ENCODE measurements at places on chromosomes 16 and 17. TPM values are rescaled to one million over a fixed set of nuclear protein-coding genes. Genes with fewer than 3 reads are reported as not detected.

Gene EFNB3
- total RNA-seq, result 0.17 TPM

Gene P2RX5
- 40.5 TPM for total RNA-seq

Gene KRTAP9-2
- not detected for total RNA-seq

- H3K27me3 ChIP-seq, result peaks cover 1% of the 10 kb centered on the region
- H3K36me3 ChIP-seq, result no peaks in the 10 kb centered on the region
- H3K27ac ChIP-seq, result no peak overlapping the region
- no peak for DNase-seq
These were observed 59.9 kb downstream of the RPH3AL start for GRCh38 chr17:292531-293382.

DNA sequence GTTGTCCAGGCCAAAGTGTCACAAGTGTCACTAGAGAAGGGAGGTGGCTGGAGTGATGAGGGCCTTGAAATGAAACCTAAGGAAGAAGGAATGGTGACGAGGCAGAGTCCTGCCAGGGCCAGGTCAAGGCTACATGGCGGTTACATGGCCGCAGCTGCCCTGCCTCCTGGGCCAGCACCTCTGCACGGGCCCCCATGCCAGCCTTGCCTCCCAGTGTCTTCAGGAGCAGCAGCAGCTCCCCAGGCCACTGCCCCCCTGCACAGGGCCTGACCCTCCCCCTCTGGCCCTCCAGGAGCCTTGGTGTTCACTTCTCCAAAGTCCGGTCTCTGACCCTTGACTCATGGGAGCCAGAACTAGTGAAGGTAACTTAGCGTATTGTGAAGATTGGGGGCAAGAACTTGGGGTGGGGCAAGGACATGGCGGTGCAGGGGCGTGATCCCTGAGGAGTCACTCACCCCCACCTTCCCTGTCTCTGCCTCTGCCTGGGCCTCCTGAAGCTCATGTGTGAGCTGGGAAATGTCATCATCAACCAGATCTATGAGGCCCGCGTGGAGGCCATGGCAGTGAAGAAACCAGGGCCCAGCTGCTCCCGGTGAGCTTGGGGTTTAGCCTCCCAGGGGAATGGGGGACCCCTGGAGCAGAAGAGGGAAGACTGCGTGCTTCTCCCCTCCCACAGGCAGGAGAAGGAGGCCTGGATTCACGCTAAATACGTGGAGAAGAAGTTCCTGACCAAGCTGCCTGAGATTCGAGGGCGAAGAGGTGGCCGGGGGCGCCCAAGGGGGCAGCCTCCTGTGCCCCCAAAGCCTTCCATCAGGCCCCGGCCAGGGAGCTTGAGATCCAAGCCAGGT, 4.1 kb upstream of the KCTD11 start:
- no peaks in the 10 kb centered on the region for H3K27me3 ChIP-seq
- H3K27ac ChIP-seq, result peak overlapping the region; percentile 100
- no peak overlapping the region for H3K4me3 ChIP-seq
- no peaks in the 10 kb centered on the region for H3K36me3 ChIP-seq
- DNase-seq, result peak; percentile 70

DNA sequence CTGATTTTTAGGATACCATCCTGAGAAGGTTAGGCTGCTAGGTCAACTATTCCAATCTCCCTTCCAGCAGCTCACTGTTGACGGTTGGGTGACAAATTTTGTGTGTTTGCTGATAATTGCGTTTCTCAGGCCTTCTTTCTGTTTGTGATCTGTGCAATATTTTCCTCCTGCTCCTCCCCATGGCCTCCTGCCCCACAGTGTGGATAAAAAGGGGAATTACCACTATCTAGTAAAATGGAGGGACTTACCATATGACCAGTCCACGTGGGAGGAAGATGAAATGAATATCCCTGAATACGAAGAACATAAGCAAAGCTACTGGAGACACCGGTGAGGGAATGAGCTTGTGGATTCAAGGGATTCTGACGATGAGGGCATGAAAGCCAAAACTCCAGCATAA, 9.2 kb downstream of the CHD3 start:
- H3K27ac ChIP-seq, result no peak overlapping the region
- H3K36me3 ChIP-seq, result no peaks in the 10 kb centered on the region
- H3K4me3 ChIP-seq, result no peak overlapping the region
- no peak for DNase-seq
- H3K4me1 ChIP-seq, result peaks cover 2% of the 10 kb centered on the region

- peaks cover 21% of the 10 kb centered on the region for H3K36me3 ChIP-seq
- peaks cover 31% of the 10 kb centered on the region for H3K4me1 ChIP-seq
- no peak overlapping the region for H3K27ac ChIP-seq
- no peak for DNase-seq
These were observed 10.0 kb downstream of the NUFIP2 start for GRCh38 chr17:29283961-29284360.

DNA sequence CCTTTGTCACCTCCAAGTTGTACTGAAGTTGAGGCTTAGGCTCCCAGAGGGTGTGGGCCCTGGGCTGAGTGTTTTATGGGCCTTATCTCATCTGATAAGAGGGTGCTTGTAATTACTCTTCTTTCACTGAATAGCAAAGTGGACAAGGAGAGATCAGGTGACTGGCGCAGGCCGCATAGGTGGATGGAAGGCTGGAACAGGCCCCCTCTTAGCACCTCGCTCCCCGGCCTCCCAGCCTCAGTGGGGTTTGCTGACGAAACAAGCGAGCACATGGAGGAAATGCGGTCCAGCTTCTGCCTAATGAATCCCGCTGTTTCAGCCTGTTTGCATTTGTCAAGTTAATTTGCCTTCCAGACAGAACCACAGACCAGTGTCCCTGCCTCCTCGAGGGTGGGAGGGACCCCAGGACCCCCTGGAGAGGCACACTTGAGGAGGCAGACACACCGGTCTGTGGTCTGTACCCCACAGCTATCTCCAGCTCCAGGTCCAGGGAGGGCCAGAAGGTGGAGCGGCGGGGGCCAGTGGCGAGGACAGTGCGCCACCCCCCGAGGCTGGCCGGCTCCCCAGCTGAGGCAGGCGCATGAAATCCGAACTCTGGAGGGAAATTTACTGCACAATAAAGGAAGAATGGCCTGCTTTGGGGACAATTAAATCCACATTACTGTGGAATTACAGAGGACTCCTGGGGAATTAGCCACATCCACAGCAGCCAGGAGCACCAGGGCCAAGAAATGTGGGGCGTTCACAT, 123.4 kb downstream of the NTN1 start:
- no peaks in the 10 kb centered on the region for H3K36me3 ChIP-seq
- DNase-seq, result no peak
- no peaks in the 10 kb centered on the region for H3K4me1 ChIP-seq
- no peak overlapping the region for H3K4me3 ChIP-seq
- no peak overlapping the region for H3K27ac ChIP-seq
- no peaks in the 10 kb centered on the region for H3K27me3 ChIP-seq

- no peak for DNase-seq
- H3K4me3 ChIP-seq, result no peak overlapping the region
- H3K36me3 ChIP-seq, result no peaks in the 10 kb centered on the region
- no peaks in the 10 kb centered on the region for H3K27me3 ChIP-seq
- no peak overlapping the region for H3K27ac ChIP-seq
- H3K4me1 ChIP-seq, result no peaks in the 10 kb centered on the region
These were observed 48.6 kb upstream of the IRX3 start for GRCh38 chr16:54335230-54335629.

GRCh38 chr17:37847102-37847501, 77.1 kb upstream of the TBC1D3K start:
- H3K4me3 ChIP-seq, result no peak overlapping the region
- no peak for DNase-seq
- no peaks in the 10 kb centered on the region for H3K4me1 ChIP-seq
- no peaks in the 10 kb centered on the region for H3K27me3 ChIP-seq
- H3K27ac ChIP-seq, result no peak overlapping the region

DNA sequence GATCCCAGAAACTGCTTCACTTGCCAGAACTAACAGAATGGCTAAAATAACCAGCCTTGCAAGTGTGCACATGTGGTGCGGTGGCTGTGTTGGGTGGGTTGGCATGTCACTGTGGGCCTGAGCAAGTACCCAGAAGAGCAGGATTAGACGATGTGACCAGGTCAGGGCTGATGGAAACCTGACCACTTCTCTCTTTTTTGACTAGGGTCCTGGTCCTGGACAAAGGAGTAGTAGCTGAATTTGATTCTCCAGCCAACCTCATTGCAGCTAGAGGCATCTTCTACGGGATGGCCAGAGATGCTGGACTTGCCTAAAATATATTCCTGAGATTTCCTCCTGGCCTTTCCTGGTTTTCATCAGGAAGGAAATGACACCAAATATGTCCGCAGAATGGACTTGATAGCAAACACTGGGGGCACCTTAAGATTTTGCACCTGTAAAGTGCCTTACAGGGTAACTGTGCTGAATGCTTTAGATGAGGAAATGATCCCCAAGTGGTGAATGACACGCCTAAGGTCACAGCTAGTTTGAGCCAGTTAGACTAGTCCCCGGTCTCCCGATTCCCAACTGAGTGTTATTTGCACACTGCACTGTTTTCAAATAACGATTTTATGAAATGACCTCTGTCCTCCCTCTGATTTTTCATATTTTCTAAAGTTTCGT, 16.7 kb downstream of the ANKRD40 start:
- no peak for DNase-seq
- H3K4me1 ChIP-seq, result peaks cover 14% of the 10 kb centered on the region
- H3K27ac ChIP-seq, result no peak overlapping the region
- peaks cover 14% of the 10 kb centered on the region for H3K36me3 ChIP-seq
- H3K4me3 ChIP-seq, result no peak overlapping the region

DNA sequence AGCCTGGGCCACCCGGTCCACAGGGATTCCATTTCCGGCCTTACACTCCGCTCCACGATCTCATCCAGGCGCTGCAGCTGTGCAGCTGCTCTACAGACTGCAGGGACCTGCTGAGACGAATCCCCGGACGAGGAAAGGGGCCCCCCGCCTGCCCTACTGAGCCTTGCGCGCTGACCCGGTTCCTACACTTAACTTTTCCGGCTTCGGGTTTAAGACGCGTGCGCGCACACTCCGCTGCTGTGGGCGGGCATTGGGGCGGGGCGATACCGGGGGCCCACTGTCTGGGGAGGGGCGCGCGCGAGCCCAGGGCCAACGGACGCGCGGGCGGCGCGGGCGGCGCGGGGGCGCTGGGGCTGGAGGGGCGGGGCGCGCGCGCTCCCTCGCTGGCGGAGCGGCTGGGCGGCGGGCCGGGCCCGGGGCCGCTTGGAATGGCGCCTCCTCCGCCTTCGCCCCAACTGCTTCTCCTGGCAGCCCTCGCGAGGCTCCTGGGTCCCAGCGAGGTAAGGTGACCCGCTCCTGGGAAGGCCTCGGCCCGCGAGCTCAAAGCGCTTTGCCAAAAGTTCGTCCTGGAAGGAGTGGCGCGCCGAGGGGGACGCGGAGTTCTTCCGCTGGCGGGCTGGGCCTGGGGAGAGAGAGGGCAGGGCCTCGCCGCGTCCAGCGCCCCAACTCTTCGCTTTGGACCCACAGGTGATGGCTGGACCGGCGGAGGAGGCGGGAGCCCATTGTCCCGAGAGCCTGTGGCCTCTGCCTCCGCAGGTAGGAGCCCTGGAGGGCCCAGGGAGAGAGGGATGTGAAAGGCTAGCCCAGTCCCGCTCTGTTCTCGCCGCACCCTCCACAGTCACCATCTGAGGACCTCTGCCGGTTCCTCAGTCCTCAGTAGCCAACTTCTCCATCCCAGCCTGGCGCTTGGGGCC, at the start of gene TP53I13:
Gene TP53I13, plus strand, starts transcription at position 371 of the 914 bp plus-strand sequence. Its CDS starts 58 bp downstream, at position 429.
- no peaks in the 10 kb centered on the region for H3K27me3 ChIP-seq
- H3K36me3 ChIP-seq, result no peaks in the 10 kb centered on the region
- peak within 1 kb of the TSS; percentile 84 for H3K27ac ChIP-seq
- peaks cover 19% of the 10 kb centered on the region for H3K4me1 ChIP-seq
- H3K4me3 ChIP-seq, result peak within 1 kb of the TSS; percentile 81
- DNase-seq, result peak; percentile 91

- peak overlapping the region; percentile 52 for H3K27ac ChIP-seq
- no peaks in the 10 kb centered on the region for H3K27me3 ChIP-seq
- peaks cover 70% of the 10 kb centered on the region for H3K4me1 ChIP-seq
- H3K4me3 ChIP-seq, result no peak overlapping the region
- H3K36me3 ChIP-seq, result peaks cover 11% of the 10 kb centered on the region
- DNase-seq, result no peak
These were observed 7.1 kb upstream of the CORO6 start for GRCh38 chr17:29629839-29630238.

DNA sequence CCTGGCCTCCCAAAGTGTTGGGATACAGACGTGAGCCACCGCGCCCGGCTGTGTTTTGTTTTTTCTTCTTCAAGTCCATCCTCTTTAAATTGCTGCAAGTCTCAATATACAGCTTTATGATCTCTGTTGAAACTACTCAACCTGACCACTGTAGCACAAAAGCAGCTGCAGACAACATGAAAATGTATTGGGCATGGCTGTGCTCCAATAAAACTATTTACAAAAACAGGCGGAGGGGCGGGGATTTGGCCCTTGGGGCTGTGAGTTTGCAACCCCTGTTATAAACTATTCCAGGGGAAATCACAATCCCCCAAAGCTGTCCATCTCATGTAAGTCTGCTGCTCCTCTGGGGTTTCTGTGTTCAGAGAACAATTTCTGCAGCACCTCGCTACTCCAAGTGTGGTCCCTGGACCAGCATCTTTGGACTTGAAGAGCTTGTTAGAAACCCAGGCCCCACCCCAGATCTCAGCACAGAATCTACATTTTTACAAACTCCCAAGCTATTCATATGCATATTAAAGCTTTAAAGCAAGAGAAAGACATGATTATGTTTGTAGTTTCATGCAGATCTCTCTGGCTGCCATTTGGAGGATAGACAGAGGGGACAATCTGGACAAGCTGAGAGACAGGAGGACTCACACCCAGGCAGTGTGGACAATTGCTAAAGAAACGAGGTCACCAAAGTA, 33.6 kb downstream of the TEKT5 start:
- H3K27me3 ChIP-seq, result no peaks in the 10 kb centered on the region
- no peak for DNase-seq
- no peak overlapping the region for H3K4me3 ChIP-seq
- H3K27ac ChIP-seq, result no peak overlapping the region
- H3K4me1 ChIP-seq, result peaks cover 9% of the 10 kb centered on the region

DNA sequence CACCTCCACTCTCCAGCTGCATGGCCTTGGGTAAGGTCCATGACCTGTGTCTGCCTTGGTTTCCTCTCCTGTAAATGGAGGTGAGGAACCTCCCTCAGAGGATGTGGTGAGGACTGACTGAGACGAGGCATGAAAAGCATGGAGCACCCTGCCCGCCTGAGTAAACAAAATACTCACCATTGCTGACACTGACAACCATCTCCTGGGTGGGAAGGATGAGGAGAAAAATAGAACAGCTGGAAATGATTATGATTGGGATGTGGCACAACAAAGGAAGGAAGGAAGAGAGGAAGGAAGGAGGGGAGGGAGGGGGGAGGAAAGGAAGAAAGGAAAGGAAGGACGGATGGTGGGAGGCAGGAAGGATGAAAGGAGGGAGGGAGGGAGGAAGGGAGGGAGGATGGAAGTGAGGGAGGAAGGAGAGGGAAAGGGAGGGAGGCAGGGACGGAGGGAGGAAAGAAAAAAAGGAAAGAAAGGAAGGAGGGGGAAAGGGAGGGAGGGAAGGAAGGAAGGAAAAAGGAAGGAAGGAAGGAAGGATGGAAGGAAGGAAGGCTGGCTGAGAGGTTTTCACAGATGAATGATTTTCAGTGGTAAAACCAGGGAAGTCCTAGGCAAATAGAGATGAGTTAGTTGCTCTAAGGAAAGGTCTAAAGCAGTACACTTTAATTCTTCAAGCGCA, 276.5 kb upstream of the XYLT1 start:
- no peaks in the 10 kb centered on the region for H3K27me3 ChIP-seq
- H3K27ac ChIP-seq, result no peak overlapping the region
- no peaks in the 10 kb centered on the region for H3K36me3 ChIP-seq
- DNase-seq, result no peak
- H3K4me1 ChIP-seq, result no peaks in the 10 kb centered on the region
